B cell (primary cell): ENCODE measurements at places on chromosomes 11 and 22. TPM values are rescaled to one million over a fixed set of nuclear protein-coding genes. Genes with fewer than 3 reads are reported as not detected.

Gene APOA4
- not detected in 2 replicates for total RNA-seq

Gene CLDN25
- not detected in 2 replicates for total RNA-seq

DNA sequence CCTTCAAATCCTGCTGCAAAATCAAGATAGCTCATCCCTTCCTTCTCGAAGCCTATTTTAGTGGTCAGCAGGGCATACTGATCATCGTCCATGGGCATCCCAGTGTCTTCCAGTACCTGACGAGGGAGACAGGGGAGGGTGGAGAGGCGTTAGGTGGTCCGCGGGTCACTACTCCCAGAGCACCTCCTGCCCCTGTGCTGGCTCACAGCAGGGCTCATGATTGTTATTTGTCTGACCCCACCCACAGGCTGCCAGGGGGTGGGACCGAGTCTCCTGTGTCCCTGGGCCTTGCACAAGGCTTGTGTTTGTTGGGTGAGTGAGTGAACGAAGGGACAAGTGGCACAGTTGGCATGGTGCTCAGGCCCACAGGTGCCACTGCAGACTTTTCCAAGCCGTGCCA lies 177.0 kb downstream of the EFCAB6 start:
- no peak for DNase-seq

- no peak for DNase-seq
Observed at GRCh38 chr11:1419811-1420210, 30.1 kb downstream of the BRSK2 start.

DNA sequence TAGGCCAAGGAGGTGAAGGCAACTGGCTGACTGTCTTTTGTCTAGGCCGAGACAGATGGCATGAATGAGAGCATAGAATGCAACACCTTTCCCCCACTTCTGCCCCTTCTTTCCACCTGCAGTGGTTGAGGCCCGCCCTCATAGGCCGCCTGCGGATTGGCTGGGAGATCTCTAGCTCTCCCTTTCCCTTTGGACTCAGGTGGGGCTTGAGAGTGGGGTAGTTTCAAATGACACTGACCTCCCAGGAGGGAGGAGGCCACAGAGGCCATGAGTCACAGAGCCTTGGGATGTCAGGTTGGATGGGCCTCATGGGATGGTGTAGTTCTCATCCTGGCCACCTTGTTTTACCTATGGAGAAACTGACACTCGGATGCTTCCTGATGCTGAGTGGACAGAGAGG lies 9.1 kb downstream of the MICAL2 start:
- no peak for DNase-seq

Gene IL18BP
- total RNA-seq, result 25.9 and 30.7 TPM in 2 replicates

DNA sequence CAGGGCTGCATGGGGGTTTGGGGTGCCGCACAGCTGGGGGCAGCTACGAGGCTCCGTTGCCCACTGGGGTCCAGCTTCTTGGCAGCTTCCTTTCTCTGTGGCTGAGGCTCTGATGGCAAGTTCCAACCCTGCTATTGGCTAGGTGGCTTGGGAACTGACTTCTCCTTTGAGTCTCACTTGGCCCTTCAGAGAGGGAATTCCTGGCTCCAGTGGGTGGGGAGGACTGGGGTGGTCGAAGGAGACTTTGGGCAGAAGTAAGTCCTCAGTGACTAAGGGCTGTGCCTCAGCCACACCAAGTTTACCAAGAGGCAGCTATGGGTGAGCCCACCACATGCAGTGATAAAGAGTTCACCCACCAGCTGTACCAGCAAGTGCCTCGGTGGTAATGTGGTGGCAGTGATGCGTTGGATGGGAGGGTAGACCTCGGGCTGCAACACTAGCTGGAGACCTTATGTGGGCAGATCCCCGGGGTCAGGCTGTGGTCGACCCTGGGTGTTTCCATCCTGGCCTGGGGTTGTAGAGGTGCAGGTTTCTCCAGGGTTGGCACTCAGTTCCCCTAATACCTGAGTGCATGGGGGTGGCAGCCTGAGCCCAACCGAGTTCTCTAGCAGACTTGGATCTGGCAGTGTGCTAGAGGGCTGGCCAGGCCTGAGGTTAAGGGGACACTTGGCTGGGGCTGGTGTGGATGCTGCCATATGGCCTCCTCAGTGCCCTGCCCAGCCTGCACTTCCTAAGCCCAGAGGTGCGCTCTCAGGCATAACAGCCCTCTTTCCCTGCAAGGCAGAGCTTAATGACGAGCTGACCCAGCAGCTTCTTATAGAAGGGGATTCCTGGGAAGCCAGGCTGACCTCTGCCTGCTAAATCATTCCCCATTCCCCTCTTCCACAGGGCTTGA lies 197.0 kb upstream of the CADM1 start:
- no peak for DNase-seq

- DNase-seq, result peak; percentile 46
Observed at GRCh38 chr22:21939461-21939913, 13.2 kb downstream of the PPM1F start.

Gene BET1L
- 69.1 and 72.2 TPM in 2 replicates for total RNA-seq

GRCh38 chr11:84817998-84818397 lies 809.1 kb downstream of the DLG2 start:
- DNase-seq, result no peak

DNA sequence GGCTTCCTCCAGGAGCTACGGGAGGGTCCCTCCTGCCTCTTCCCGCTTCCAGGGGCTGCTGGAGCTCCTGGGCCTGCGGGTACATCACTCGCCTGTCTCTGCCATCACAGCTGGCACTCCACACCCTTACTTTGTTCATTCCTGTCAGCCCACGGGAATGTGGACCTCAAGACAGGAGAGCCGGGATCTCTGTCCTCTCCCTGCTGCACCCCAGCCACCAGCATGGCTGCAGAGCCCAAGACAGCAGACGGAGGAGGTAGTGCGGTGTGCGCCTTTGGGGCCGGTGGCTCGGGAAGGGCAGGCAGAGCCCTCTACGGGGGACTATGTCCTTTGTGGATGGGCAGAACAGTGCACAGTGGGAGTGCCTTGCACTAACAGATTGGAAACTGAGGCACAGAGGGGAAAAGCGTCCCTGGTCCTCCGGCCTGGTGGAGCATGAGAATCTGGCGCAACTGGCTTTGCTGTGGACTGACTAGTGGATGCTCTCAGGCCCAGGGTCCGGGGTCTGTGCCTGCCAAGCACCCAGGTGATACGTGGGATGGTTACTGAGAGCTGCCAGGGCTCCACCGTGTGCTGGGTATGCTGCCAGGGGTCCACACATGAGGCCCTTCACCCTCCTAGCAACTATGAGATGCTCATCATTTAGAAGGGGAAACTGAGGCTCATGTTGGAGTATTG lies 47.3 kb downstream of the IGF2 start:
- no peak for DNase-seq

DNA sequence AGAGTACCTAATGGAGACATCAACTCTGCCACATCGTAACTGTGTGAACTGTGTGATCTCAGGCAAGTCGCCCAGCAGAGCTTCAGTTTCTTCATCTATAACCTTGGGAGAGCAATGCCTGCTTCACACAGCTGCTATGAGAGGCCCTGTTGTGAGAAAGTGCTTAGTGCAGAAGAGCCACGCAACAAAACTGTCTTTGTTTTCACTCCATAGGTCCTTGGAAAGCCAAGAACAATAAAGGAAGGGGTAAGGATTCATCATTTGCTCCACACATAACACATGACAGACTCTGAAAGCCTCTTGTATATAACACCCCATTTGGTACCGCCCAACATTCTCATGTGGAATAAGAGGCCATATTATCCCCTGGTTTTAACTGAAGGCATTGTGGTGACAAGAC lies 231.9 kb upstream of the ISX start:
- DNase-seq, result no peak

GRCh38 chr11:2256951-2257700 lies 13.3 kb downstream of the ASCL2 start:
- DNase-seq, result no peak

Gene MGAT3
- total RNA-seq, result 27.8 and 28.0 TPM in 2 replicates

GRCh38 chr11:5929571-5930368 lies 12.3 kb upstream of the OR56A3 start:
- no peak for DNase-seq

- DNase-seq, result no peak
Observed at GRCh38 chr11:122737951-122738693, 82.6 kb downstream of the UBASH3B start.

DNA sequence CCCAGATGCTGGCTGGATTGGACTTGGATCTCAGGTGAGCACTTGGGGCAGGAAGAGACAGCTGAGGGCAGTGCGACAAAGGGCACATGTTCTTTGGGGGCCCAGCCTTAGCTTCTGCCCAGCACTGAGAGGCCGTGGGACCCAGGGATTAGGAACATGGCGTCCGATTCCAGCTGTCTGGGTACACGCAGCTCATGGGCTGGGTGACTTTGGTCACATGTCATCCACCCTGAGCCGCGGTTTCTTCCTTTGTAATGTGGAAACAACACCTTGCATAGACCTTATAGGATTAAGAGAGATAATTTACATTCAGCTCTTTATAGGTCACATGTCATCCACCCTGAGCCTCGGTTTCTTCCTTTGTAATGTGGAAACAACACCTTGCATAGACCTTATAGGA lies 39.8 kb downstream of the MYO18B start:
- DNase-seq, result no peak

Gene GPR83
- total RNA-seq, result 0.32 and 0.37 TPM in 2 replicates
